ENCODE measurements at places on chromosomes 7 and 10.

DNA sequence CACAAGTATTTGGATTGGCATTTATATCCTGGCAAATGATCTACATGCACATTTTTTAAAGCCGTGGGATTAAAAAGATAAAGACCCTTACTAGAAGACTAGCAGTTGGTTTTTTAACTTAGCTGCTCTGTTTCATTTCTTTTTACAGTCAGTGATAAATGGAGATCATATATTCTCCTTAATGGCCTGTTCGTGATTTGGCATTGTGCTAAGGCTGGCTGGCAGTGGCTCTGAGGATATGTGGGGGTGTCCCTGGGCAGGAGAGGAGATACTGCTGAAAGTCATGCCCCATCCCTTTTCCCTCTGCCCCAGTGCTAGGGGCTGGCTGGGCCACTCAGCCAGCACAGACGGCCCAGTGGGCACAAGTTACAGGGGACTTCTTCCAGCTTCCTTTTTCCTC, 341.7 kb downstream of the PRPF18 start:
- no peak for DNase-seq

GRCh38 chr7:149844445-149844844, 6.3 kb downstream of the ZNF862 start:
- DNase-seq: no peak

DNA sequence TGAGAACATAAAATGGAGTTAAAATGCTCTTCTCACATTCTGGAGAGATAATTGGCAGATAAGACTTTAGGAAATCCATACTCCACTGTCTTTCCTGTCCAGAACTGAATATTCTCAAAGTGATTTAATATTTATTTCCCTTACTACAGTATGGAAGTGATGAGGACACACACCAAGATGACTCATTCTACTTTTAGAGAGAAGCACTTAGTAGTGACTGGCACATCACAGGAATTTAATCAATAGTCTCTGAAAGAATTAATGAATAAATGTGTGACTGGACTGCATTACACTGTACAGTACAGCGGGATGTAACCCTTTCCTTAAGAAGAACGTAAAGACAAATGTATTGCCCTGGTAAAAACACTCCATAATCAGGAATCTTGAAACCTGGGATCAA, 116.7 kb downstream of the SEMA3E start:
- DNase-seq: no peak

DNA sequence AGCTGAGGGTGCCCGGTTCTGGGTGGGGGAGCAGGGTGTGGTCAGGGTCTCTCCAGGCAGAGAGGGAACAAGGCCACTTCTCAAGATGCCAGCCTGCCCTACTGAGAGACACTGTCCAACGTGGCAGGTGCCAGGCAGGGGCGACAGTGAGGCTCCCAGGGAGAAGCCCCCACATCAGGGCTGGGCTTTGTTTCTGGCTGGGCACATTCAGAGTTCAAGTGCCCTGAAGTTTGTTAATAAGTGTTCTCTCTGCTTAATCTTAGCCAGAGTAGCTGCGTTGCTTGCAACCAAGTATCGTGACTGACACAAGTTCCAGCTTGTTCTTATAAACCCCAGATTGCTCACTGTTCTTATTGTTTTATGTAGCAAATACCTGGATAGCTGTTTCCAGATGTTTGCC, 21.8 kb downstream of the FOXL3 start:
- DNase-seq: no peak

- DNase-seq: no peak
These were observed 85.6 kb downstream of the ZEB1 start for GRCh38 chr10:31404640-31405039.

DNA sequence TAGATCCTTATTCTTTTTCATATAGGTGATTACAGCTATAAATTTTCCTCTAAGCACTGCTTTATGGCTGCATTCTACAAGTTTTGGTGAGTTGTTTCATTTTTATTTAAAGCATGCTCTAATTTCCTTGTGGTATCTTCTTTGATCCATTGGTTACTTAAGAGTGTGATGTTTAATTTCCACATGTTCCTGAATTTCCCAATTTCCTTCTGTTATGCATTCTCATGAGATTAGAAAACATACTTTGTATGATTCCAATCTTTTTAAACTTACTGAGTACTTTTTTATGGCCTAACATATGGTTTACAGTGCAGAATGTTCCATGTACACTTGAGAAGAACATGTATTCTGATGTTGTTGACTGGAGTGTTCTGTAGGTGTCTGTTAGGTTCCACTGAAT, 53.4 kb downstream of the MYL10 start:
- DNase-seq: no peak

DNA sequence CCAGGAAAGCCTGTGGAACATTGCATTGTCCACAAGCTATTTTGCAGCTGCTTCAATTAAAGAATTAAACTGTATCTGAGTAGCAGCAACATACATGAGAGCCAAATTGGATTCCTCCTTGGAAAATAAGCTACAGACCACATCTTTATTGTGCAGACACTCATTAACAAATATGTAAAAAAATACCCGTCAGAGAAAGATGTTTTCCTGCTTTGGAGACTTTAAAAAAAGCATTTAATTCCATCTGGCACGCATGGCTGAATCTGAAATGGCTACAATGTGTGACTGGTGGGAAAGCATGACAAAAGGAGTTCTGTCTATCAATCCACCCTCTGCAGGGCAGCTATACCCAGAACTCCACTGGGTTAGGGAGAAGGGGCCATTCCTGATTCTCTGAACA, 73.1 kb upstream of the HPS1 start:
- no peak for DNase-seq

DNA sequence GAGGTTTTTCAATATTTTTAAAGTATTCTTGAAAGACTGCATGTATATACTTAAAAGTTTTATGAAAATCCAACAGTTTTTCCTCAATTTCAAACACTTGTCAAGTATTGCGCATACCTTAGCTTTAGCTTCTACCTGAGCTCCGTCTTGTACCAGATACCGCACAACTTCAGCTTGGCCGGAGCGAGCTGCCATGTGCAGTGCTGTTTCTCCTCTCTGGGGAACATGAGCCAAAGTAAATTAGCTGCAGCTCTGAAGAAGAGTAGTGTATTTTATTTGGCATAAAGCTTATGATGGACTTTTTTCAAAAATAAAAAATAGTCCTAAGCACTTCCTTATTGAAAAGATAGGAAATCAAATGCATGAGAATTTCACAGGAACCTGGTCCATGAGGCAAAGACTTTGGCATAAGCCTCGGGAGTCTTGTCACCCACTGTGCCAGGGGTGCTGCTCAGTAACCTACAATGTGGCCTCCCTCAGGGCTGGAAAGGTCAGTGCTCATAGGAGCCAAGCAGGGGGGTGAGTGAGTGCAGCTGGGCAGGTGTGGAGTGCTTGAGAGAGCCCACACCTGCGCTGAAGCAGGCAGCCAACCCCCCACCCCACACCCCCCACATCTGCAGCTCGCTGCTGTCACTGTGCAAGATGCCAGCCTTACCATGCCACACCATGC, 189.5 kb downstream of the ANK3 start:
- no peak for DNase-seq

GRCh38 chr10:126239844-126240243, 148.4 kb downstream of the ADAM12 start:
- DNase-seq: no peak

All from NCI-H748 treated with DMSO at 0.1 percent for 48 hours (cell line).